ENCODE measurements at places on chromosomes 1 and 21.
A peak's percentile ranks its signal among the peaks of the same experiment; 100 is the strongest.

GRCh38 chr1:203663294-203663693 is 36.7 kb downstream of the ATP2B4 start:
- peak; percentile 87 for DNase-seq

DNA sequence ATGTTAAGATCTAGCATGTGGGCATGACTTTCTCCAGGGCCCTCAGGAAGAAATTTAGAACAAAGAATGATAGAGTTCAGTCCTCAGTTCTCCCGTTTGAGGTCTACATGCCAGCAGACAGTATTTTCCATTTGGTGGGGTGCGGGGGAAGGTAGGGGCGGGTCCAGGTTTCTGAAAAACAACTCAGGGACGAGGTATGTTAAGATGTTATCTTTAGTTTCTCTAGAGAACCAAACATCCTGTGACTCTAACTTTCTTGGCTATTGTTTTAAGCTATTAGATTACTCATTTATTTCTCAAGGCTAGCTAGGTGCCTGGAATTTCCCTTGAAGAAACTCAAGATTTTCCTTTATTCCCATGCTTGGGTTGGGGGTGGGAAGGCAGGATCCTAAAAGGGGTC is 42.3 kb upstream of the SYT14 start:
- DNase-seq: peak; percentile 81

- DNase-seq: no peak
These were observed 15.3 kb upstream of the LRRC47 start for GRCh38 chr1:3811595-3811911.

DNA sequence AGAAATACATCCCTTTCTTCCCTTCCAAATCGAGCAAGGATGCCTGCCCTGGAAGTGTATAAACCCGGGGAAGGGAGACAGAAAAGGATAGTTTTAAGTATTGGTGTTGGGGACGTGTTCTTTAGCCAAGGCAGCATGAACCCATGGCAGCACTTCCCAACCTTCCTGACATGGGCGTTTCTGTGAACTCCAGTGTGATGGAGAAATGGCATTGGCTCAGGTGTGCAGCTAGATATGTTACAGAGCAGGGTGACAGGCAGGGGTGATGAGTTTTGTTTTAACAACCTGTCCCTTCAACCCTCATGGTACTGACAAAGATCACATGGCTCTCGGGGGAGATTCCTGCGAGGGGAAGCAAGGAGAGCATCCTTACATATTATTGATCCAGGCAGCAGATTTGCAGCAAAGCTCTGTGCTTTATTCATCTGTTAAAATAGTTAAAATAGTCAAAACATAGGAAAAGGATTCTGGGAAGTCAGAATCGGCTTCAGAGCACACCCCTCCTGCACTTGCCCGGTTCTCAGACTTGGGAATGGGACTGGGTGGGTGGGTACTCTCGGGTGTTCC is 4.0 kb downstream of the MX1 start:
- DNase-seq: no peak

GRCh38 chr1:1858382-1859086 is 32.4 kb downstream of the GNB1 start:
- DNase-seq: no peak

DNA sequence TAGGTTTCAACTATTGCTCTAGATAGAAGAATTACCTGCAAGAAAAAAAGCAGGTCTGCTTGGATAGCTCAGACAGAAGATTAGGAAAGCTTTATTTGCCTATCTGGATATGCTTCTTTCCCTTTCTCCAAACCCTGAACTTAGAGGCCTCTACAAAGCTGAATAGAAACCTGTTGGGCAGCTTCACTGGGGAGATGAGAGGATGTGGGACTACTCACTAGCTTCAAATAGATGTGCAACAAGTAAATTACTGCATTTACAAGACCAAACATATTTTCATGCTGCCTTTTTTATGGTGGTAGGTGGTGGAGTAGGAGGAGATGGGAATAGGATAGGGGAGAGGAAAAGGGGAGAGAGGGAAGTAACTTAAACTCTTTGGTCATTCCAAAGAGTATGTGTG is 6.4 kb downstream of the CLCA2 start:
- no peak for DNase-seq

DNA sequence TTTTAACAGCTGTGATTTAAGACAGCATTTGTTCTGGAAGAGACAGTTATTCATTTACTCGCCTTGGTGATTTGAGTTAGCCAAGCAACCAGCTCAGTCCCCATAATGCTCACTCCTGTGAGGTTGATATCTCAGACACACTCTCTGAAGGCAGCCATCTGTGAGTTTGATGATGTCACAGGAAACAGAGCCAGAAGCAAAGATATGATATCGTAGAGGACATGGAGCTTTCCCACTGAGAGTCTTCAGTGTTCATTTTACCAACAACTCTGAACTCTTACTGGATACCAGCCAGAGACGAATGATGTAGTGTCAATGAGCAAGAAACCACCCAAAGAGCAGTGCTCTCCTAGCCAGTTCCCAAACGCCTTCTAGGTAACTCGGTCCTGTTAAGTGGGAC is 219.4 kb downstream of the SLC35F3 start:
- peak; percentile 89 for DNase-seq

DNA sequence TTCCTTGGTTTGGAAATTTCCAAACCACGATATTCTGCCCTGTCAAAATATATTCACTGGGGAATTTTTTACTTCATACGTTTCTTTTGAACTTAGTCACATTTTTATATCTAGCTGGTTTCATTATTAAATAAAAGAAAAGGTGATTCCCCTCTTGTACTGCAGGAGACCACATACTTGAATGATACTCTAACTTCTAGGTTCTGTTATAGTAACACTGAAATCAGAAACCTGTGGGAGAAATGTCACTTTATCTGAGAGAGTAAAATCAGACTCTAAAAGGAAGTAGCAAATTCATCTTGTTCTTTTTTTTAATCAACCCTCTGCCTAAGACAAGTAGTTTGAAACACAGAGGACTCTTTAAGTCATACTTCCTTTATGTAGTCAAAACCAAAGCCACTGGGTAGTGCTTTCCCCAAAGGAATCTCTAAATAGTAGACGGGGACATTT is 34.4 kb downstream of the MRPL39 start:
- peak; percentile 33 for DNase-seq

DNA sequence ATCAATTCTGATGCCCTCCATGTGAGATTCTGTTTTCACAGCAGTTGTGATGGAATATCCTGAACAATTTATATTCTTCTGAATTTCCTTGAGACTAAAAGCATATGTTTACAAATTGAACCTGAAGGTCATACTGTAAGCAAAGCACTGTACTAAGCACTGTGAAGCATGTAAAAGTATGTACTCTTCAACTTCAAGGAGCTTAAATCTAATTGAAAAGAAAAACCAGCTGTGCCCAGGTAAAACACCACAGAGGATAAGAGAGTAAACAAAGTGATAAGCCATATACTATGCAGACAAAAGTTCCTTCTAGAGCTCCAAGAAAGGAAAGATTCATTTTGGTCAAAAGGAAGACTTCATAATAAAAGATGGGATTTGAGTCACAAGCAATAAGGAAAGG is 71.9 kb downstream of the TTLL7 start:
- DNase-seq: no peak
